ENCODE measurements at places on chromosomes 7 and 10. TPM values are rescaled to one million over a fixed set of nuclear protein-coding genes. Genes with fewer than 3 reads are reported as not detected.

HMX2 gene
- total RNA-seq: not detected

ABCC2 gene
- total RNA-seq: 6.3 TPM

DNA sequence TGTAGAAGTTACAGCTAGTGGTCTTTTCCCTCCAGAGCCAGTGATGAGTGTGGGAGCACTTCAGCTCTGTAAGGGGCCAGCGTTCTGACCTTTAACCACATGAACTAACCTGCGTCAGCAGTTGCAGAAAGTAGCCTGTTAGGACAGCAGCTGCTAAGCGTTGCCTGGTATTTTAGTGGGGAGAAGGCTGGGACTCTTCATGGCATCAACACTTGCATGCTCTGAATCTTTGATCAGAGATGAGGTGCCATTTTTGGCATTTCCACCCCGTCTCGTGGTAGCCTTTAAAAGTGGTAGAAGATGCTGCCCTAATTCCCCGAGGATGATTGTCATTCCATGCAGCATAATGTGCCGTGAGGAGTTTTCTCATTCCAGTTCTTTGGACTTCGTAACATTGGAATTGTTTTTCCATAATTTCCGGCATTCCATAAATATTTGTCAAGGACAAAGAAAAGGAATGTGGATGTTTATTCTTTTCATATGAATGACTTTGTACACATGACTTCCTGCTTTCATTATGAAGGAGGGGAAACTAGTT is 92.2 kb downstream of the AVL9 start:
- no peak for DNase-seq

DNA sequence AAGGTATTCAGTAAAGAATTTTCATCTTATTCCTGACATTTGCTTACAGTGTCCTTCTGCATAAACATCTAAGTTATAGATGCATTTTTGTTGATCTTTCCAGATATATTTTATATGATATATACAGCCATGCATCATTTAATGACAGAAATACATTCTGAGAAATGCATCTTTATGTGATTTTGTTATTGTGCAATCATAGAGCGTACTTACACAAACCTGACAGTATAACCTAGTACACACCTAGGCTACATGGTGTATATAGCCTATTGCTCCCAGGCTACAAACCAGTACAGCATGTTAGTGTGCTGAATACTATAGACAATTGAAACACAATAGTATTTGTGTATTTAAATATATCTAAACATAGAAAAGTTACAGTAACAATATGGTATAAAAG is 642.0 kb downstream of the XPNPEP1 start:
- DNase-seq: no peak

- no peak for DNase-seq
Measured at GRCh38 chr10:33921970-33922605, 587.6 kb upstream of the NRP1 start.

- no peak for DNase-seq
Measured at GRCh38 chr7:37993060-37993501, 72.6 kb downstream of the EPDR1 start.

COL13A1 gene
- total RNA-seq: not detected

DNA sequence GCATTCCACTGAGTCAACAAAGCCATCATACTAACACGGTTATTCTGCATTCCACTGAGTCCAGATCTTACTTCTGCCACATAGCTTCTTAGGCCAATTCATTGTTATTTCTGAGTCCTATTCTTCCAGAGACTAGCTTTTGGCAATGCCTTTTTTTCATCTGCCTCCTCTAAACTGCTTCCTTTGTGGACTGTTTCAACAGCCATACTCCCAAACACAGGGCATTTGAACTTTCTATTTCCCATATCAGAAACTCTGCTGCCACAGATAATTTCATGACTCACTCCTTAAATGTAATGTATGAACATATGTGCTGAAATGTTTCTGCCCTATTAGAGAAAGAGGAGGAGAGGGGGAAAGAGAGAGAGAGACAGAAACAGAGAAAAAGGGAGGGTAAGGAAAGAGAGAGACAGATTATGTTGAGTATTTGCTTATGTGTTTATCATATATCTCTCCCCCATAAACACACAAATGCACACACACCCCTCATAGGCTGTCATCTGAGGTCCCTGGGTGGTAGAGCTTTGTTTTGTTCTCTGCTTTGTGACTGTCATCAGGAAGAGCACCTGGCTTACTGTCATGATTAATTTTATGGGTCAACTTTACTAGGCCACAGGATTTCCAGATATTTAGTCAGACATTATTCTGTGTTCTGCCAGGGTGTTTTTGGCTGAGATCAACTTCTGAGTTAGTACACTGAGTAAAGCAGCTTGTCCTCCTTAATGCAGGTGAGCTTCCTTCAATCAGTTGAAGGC is 308.0 kb upstream of the KCND2 start:
- DNase-seq: no peak

NPC1L1 gene
- 0.32 TPM for total RNA-seq

DNA sequence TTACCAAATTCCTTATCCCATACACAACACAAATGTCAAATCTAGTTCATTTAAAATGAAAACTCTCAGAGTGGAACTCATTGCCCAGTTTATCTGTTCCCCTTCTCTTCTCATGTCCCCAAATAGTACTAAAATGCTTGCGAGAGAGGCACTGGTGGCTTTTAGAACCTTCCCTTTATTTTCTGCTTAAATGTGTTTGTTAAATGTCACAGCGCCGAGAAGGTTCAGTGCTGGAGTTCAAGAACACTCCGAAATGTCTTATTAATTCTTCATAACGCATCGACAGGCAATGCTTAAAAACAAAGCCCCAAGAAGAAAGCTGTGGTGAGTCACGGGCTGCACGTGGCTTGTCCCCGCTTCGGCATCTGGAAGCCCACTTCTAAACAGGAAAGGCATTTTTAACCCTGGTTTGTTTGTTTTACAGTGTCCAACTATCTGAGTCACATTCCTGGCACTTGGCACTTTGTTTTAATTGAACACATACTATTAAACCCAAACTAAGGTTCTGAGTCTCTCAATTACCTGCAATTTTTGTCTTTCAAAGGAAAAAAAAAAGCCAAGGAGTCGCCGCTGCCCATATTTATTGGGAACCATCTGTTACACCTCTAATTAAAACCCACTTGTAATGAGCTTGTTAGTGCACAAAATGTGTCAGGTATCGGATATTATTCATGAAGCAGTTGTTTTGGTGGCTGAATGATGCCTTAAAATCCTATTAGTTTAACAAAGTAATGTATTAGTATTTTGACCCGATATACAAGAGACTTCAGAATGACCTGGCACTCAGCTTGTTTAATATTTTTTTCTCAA is 49.9 kb upstream of the MGMT start:
- no peak for DNase-seq

GRCh38 chr10:77592946-77593636 is 44.5 kb downstream of the KCNMA1 start:
- DNase-seq: no peak

AKR1B15 gene
- not detected for total RNA-seq

DNA sequence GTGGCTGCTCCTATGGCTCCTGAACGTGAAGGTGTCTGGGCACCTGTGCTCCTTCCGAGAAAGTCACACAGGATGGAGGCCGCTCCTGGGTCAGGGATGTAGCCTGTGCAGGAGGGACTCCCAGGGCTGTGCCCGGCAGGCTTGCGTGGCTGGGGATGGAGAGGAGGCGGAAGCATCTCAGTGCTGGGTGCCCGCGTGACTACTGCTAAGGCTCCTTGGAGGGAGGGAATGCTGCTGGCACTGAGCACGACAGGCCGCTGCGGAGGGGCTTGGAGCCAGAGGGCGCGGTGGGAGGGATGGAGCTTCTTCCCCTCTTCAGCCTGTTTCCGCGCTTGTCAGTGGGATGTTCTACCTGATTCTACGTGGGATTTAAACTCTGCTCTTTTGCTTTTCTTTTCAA is 35.0 kb downstream of the ADCY1 start:
- DNase-seq: no peak

DNA sequence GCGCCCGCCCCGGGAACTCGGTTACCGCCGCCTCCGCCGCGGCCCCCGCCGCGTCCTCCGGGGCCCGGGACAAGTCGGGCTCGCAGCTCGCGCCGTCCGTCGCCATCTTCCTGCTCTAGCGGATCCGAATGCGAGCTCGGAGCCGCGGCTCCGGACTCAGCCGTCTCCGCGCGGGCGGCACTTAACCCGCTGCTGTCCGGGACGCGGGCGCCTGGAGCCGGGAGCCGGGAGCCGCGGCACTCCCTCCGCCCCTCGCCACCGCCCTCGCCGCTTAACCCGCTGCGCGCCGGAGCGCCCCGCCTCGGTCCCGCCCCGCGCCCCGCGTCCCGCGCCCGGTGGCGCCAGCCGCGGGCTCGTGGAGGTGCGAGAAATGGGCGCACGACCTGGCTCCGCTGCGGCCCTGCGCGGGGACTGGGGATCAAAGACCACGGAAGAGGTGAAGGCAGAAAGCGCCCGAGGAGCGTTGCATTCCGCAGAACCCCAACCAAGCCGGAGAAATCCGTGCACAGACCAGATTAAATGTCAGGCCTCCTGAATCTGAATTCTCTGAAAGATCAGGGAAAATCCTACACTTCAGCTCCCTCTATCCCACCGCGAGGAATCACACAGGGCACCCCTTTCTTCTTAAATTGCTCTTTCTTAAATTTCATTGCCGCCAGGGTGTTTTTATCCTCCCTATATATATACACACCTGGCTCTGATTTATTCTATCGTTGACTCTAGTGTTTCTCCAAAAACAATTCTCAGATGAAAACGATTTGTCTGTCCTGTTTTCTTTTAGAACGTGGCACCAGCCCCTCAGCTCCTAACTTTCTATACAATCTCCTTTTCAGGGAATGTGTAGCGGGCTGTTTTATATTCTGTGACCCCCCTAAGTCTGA is at the start of gene CTTNBP2:
CTTNBP2 (minus strand) TSS at position 132 of the 881 bp plus-strand sequence; CDS start at position 106, 26 bp downstream.
- no peak for DNase-seq

All from naive thymus-derived CD4-positive, alpha-beta T cell (primary cell).